Germinal center (tissue), 1 donor: ENCODE measurements at places on chromosomes 4 and X.

- peak; percentile 14 for DNase-seq
Measured at GRCh38 chrX:106898462-106898861, 4.7 kb downstream of the RIPPLY1 start.

DNA sequence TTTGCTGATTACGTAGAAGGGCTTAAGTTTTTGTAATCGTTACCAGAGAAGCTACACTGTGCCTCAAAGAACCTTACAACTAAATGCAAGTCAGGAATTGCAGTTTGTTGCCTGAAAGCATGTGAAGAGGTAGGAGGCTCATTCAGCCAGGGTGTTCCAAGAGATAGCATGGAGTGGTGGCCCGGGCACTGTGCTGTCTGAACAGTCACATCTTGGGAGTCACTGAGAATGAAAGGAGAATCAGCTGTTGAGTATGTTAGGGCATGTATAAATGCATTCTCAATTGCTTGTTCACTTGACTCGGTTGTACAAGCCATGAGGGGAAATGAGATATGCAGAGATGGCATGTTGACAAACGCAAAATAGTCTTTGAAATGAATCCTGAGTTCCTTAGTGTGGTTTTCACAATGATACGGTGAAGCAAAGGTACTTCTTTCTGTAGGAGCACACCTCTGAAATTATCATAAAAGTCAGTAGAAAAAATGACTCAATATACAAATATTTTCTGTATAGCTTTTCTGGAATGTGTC, 161.0 kb downstream of the DCTD start:
- no peak for DNase-seq

DNA sequence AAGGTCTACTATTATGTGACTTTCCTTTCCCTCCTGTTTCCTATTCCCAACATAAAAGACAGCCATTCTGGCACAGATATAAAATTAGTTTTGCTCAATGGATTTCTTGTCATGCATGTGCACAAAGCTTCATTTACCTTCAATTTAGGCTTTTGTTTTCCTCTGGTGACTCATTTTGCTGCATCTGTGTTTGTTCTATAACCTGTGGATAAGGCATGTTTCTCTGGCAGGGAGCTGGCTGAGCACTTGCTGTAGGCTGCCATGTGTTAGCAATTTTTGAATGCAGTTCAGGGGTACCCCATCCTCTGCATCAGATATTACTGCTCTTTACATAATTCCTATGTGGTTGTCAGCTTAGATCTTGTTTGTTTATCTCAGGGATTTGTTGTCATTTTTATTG, 202.8 kb upstream of the GRID2 start:
- DNase-seq = no peak

DNA sequence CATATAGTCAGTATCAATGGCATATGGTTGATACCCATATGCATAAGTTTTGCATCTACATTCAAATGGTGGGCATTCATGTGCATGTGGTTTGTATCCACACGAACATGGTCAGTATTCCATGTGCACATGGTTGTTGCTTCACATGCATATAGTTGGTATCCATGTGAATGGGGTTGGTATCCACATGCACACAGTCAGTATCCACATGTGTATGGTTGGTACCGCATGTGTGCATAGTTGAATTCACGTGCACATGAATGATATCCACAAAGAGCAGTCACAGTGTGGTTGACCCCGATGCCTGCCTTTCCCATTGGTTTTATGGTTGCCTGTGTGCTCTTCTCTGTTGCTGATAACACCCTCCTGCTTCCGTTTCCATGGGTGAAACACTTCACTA, 427.9 kb downstream of the STIM2 start:
- DNase-seq = no peak

DNA sequence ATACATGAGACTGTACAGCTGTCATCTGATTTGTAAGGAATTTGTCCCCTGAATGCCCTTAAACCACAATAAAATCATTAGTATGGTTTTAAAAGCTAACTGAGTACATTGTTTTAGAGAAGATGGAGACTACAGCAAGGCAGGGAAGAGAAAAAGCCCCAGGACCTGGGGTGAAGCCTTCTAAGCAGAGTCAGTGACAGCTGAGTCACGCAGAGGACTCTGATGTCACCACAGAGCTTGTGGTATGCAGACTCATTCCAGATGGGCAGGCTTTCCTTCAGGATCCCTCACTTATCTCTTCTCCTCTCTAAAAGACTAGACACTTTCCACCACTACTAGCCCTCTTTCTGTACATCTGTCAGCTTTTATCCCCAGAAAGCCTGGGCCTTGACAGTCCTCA, 97.1 kb upstream of the ATOH1 start:
- no peak for DNase-seq
